Fibroblast of skin of back (primary cell): ENCODE measurements at places on chromosomes 12 and 14.

GRCh38 chr12:3075315-3075714 is 1.9 kb upstream of the TSPAN9 start:
- no peak for DNase-seq

GRCh38 chr14:70935135-70935534 is 27.9 kb downstream of the PCNX1 start:
- no peak for DNase-seq

DNA sequence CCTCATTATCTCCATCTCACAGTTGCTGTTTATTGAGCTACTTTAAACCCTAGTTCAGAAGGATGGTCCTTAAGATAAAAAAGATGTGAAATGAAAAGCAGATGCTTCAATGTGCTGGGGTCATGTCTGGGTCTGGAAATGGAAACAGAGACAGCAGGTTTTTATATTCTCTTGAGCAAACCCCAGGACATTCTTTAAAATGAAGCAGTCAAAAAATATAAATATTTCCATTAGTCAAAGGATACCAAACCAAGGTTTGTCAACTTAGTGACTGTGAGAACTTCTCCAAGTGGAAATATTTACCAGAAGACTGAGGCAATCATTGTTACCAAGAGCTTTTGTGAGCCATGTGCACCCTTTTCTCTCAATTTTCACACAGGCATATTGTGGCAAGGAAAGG is 102.5 kb upstream of the DIO2 start:
- peak; percentile 36 for DNase-seq

- DNase-seq, result no peak
Measured at GRCh38 chr12:1130164-1130563, 139.1 kb downstream of the ERC1 start.

DNA sequence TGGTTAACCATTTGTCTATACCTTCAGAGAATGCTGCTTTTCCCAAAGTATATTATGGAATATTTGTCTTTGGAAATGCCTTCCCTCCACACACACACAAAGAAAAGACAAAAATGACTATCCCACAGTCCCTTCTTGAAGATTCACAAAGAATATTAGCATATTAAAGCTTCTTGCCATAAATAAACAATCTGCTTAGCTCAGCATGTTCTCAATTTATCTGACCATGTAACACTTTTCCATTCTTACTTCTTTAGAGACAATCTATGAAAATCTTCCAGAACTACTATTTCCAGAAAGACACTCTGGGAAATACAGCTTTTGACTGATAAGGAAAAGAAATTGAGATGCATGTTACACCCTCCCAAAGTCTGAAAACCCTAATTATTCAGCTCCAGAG is 58.9 kb upstream of the OVCH1 start:
- no peak for DNase-seq

GRCh38 chr14:53620317-53620716 is 336.3 kb downstream of the BMP4 start:
- DNase-seq, result peak; percentile 77

- DNase-seq, result peak; percentile 40
Measured at GRCh38 chr14:103260629-103261124, 73.4 kb upstream of the EIF5 start.

- DNase-seq, result peak; percentile 97
Measured at GRCh38 chr14:31927348-31927832, 149.7 kb upstream of the ARHGAP5 start.

GRCh38 chr12:106137530-106138356 is 1.0 kb downstream of the NUAK1 start:
- DNase-seq, result no peak

DNA sequence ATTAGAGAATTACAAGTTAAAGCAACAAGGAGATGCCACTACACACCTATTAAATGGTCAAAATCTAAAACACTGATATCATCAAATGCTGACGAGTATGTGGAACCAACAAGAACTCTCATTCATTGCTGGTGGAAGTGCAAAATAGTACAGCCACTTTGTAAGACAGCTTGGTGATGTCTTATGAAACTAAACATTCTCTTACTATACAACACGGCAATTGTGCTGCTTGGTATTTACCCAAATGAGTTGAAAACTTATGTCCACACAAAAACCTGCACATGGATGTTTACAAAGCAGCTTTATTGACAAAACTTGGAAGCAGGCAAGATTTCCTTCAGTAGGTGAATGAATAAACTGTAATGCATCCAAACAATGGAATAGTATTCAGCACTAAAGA is 3.2 kb downstream of the TMBIM4 start:
- no peak for DNase-seq
